ENCODE measurements at places on chromosomes 3 and 15.

DNA sequence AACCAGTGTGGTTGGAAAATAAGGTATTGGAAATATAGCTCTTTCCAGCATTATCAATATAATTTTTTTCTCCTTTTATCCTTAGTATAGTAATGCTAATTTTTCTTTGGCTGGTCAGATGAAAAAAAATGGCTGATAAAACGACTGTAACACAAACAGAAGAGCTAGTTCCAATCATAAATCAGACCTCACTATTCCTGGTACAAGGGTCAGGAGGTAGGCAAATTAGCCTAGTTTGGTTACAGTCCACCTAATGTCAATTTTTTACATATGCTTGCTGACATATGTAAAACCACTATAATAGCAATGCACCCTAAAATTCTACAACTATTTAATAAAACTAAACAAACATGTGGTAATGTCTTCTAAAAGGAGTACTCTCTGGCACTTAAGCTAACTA, 19.9 kb upstream of the VPS39 start:
- DNase-seq, result no peak

- no peak for DNase-seq
Observed at GRCh38 chr15:27894645-27895044, 204.5 kb downstream of the OCA2 start.

DNA sequence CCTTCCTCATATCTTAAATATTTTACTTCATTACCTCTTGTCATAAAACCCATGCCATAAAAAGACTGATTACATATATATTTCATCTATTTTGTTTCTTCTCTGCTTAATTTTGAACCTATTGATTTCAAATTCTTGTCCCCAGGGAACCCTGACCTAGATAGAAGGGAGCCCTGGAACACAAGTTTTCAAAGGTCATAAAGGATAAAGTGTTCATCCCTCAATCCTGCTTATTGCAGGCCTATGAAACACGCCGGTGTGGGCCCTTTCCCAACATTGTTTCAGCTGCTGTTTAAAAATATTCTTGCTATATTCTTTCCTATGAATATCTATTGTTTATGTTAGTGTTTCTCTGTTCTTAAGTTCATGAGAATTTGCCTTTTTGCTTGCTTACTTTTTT, 1389.5 kb upstream of the GBE1 start:
- no peak for DNase-seq

DNA sequence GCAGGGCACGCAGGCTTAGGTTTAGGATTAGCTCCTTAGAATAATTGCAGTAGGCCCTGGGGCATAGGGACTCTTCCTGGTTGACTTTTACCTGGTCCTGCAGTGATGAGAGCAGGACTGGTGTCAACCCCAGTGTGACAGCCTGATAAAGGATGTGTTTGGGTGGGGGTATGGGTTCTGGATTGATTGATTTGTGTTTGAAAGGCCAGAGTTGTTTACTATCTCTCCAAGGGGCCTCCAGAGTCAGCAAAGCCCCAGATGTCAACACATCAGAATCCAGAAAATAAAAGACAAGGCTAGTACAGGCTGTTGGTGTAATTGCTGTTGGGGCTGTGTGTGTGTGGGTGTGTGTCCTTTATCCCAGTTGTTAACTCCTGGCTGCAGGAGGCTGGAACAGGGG, 122.3 kb downstream of the CHRNA7 start:
- no peak for DNase-seq

DNA sequence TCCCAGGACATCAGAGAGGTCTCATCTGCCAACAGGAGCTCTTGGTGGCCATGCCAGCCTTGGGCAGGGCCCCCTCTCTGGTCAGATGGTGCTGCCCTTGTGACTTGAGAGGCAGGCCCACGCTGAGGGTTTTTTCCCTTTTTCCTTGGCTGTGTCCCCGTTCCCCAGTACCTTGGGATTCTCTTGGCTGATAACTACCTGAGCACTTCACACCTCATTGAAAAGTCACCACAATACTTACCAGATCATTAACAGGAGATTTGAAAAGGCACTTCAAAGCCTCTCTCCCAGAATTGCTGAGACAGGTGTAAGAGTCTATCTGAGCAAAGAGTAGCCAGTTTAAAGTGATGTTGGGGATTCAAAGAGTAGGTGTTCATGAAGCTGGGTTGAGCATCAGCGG, 15.1 kb upstream of the TMEM158 start:
- DNase-seq, result no peak

All from uterus (tissue), 4 donors.